Stimulated activated CD8-positive, alpha-beta memory T cell treated with anti-CD3 and anti-CD28 coated beads, Interleukin-2, amount 100 ng/mL, for 1 hour (primary cell): ENCODE measurements at places on chromosomes 2 and 18.

DNA sequence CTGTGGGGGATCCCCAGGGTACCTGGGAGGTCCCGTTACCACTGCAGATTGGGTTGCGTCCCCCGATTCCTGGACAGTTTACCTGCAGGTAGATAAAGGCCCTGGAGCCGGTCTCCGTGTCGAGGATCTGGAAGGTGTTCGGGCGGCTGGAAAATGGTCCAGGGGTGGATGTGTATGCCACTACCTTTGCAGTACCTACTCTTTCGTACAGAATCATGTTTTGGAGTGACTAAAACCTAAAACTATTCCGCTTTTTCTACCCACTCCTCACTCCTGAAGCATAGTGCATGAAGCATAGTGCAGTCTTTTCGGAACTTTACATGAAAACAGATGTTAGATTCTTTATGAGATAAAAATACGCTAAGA lies 418 bp downstream of the WDR75 start:
- DNase-seq = no peak

GRCh38 chr2:166240387-166241313 lies 112.8 kb upstream of the SCN1A start:
- no peak for DNase-seq

- DNase-seq = no peak
These were observed 20.7 kb upstream of the MFSD6 start for GRCh38 chr2:190387422-190387821.

DNA sequence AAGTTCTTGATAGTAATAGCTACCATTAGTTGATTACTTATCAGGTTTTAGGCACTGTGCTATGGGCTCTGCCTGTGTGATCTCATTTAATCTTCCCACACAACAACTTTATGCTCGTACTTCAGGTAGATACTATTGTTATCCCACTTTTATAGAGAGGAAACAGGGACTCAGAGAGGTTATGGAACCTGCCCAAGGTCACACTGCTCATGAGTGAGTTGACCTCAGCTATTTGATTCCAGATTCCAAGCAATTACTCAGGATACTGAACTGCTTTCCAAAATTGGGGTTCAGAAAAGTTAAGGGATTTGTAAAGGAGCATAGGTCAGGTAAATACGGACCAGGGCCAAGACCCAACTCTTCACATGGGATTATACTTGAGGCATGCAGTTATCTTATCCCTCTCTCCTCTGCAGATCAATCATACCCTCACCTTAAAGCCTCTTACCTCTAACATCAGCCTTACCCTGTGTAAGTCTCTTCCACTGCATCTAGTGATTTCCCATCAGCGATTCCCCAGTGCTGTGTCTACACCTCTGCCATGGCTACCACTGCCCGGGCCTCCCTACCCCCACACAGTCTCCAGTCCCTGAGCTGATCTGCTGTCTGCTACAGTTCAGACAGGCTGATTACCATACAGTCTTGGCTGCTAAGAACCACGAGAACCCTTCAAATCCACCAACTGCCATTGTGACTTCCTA lies 74.4 kb downstream of the ANTXR1 start:
- DNase-seq = no peak

- DNase-seq = no peak
These were observed 465 bp downstream of the SEPTIN10 start for GRCh38 chr2:109613081-109613921.

DNA sequence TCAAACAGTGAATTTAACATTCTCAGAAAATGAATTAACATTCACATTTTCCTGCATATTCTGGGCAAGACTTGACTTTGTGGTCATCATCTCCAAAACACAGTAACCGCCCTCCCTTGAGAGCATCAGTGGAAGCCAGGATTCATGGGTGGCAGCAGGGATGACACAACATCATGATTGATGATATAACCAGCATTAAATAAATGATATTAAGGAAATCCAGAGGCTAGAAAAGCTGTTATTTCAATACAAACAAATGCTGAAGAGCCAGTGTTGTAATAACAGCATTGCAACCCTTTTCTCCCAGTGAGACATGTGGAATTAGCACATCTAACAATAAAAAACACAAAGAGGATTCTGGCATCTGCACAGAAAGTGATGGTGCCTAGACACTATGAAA lies 41.1 kb downstream of the CDC42EP3 start:
- no peak for DNase-seq

GRCh38 chr2:189161894-189162293 lies 17.7 kb downstream of the COL5A2 start:
- DNase-seq = no peak

- no peak for DNase-seq
These were observed 122.5 kb downstream of the TMEFF2 start for GRCh38 chr2:192072261-192072660.

DNA sequence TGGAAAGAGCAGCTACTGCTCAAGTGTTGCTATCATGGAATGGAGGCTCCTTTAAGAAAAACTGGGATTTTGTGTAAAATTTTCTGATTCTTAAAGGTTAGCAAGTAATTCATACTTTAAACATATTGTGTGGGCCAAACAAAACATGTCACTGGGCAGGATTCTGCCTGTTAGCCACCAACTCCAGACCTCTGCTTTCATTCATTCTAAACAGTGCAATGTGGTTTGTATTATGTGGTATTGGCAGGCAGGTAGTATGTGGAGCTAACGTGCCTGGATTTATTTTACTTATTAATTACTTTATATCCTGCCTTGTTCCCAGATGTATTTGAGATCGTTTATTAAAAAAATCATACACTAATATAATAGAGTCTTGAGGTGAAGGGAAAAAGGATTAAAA lies 1521.3 kb upstream of the ACVR2A start:
- no peak for DNase-seq

GRCh38 chr2:31089645-31090044 lies 48.6 kb downstream of the GALNT14 start:
- DNase-seq = no peak

GRCh38 chr2:141496810-141497209 lies 634.0 kb downstream of the LRP1B start:
- no peak for DNase-seq

GRCh38 chr2:236054125-236054524 lies 114.1 kb downstream of the GBX2 start:
- no peak for DNase-seq

GRCh38 chr18:23936381-23936958 lies 78.1 kb upstream of the TTC39C start:
- no peak for DNase-seq

GRCh38 chr2:53751728-53752127 lies 15.9 kb upstream of the CHAC2 start:
- DNase-seq = no peak

DNA sequence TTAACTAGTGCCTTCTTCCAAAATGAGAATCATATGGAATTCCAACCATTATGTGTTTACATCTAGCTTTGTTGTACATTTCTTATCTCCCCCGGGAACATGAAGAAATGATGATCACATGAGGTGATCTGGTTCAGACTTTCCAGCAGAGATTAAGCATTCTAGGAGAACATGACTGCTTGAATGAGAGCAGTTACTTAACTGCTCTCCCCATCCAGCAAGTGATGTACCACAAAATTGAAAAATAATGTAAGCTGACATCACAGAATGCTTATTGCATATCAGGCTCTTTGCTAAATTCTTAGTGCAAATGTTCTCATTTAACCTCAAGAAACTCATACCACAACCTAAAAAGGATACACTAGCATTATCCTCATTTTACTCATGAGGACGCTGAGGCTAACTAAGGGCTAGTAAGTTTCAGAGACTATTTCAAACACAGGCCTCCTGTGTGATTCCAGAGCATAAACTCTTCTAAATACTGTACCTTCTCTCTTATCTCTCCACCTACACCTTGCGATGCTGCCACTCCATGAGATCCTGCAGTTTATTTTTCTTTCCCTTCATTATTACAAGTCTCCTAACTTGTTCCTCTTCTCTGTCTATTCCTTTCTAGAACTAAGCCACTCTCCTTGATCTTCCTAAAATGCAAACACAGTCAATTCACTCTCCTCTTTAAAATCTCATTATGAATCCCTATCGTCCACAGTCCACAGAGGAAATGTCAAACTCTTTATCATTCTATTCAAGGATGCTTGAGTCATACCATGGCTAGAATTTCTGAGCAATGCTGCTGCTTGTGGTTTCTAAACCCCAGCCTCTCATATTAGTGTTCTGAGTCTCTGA lies 1224.8 kb upstream of the ZEB2 start:
- no peak for DNase-seq

DNA sequence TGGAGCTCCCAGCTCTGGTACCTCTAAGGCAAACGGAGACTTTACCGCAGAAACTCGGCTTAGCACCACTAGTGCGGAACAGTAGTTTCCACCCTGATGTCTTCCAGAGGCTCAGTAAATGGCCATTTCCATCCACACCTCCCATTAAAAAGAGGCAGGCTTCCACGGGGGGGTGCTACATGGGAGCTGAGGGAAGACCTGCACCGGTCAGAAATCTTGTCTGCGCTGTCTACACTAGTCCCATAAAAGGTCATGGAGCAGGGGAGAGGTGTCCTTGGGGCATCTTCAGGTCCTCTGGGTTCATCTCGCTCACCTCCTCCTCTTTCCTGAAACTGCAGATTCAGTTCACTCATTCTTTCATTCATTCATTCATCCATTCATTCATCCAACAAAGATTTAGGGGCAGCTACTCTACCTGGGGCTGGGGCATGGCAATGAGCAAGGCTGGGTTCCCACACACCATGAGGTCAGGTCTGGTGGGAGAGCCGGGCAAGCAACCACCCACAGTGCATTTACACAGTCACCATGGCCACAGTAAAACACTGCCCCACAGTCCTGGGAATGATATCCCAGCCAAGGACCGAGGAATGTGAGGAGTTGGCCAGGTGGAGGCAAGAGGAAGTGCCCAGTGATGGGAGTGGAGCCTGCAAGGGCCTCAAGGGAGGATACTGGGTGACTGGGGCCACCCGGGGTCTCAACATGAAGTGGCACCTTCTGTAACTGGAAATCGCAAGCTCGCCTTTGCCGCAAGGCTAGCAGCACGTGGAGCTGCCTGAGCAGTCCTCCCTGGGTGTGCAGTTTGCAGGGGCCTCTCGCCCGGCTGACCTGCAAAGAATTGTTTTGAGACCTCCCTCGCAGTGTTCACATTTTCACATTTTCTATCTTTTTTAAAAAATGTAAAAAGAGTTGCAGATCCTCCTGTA lies 180.2 kb upstream of the RAB6C start:
- no peak for DNase-seq

DNA sequence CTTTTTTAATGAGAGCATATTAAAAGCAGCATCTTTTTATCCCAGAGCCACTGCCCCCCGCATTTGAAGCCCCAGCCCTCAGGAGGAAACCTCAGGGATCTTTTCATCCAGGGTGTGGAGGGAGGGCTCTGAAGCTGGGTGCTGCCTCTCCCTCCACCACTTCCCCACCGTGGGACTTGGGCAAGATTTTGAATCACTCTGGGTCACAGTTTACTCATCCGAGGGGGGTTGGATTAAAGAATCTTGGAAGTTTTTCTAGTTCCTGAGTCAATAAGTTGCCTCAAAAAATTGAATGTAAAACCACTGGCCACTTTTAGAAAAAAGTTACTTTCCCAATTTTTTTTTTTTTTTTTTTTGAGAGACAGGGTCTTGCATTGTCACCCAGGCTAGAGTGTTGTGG lies 62.0 kb upstream of the ANKRD44 start:
- DNase-seq = no peak

DNA sequence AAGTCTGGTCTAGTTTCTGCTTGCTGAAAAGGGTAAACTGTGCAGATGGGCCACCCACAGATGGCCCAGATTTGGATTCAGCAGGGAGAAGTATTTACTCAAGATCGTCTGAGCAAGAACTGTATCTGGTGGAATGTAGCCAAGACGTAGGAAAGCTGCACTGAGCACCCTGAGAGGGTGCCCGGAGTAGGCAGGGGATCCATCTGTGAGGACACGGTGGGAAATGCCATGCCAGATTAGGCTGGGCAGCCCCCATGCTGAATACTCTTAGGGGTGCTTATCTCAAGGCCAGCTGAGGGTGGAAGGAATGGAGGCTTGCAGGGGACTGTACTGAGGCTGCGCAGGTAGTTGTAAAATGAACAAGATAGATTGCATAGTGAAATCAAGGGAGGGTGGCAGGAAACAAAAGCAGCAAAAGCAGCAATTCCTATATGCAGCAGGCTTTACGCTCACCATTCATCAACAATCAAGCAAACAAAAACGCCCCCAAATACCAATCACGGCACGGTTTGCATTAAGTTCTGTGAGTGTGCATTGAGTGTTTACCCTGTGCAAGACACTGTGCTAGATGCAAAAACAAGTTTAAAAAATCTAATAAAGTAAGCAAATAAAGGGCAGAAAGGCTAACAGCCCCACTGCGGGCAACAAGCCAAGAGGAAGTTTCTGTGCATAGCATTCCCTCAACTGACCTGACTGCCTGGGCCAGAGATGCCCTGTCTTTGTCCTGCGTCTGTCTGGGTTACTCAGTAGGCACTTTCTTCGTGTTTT lies 32.2 kb upstream of the LPIN2 start:
- DNase-seq = no peak

- DNase-seq = no peak
These were observed 374.6 kb downstream of the IRS1 start for GRCh38 chr2:226424971-226425370.

DNA sequence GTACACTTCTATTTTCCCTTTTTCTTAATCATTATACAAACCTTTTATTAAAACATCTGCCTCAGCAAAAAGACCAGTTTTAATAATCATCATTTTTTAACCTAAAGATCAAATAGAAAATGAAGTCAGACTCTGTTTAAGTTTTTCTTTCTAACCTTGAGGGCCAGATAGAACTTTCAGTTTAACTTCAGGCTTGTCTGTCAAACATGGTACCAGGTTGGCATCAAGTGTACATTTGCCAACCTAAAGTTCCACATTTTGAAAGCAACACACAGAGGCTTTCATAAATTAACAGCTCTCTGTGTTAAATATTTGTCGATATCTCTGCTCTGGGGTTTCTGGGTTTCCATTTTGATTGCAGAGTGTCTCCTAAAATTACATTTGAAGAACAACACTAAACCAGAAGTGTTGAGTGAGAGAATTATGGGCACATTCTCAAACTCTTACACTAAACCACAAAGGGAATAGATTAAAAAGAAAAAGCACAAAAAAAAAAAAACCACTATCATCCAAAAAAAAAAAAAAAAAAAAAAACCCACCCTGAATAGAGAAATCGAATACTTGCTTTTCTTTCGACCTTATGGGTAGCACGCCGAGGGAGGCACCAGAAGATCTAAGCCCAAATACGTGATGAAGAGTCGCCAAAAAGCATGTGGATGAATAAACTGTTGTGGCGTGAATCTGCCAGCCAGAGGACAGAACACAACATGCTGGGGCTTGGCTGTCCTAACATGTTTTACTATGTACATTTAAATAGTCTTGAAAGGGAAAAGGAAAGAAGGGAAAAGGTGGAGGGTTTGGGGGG lies 166.2 kb downstream of the TCF4 start:
- DNase-seq = no peak
